ENCODE measurements at places on chromosomes 11 and 22.

DNA sequence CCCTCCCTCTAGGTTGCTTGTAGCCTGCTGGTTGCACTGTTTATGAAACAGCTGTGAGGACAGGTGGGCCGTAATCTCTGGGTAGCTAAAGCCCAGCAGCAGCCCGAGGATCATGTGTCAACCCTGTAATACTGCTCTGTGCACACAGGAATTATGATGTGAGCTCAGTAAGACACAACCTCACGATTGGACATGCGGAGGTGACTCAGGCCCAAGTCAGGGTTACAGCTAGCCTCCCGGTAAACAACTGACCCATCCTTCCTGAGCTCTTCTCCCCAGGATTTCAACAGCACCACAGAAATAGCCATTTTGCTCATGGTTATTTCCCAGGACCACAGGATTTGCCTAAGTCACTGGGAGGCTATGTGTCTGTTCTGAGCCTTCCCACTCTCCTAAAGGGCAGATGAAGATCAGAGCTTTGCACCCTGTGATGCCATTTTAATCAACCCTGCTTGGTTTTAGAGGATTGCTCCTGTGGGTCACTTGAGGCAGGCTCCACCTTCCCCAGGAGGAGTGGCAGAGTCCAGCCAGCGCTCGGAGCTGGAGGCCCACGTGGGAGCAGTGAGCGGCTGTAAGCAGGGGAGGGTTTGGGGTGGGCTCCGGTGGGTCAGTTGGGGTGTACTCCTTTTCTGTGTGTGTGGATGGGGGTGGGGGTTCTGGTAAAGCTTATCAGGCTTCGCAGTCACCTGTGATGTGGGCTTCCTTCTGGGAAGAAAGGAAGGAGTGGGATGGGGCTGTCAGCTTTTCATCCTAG, at the start of gene AMPD3:
TSS of gene AMPD3 (plus strand) at position 387 of the 754 bp plus-strand sequence. CDS start 6,256 bp downstream, outside the sequence.
- DNase-seq = no peak

GRCh38 chr11:92087725-92088537, 136.7 kb upstream of the FAT3 start:
- DNase-seq = no peak

GRCh38 chr11:134468081-134468668, 56.1 kb upstream of the B3GAT1 start:
- DNase-seq = no peak

- DNase-seq = no peak
Measured at GRCh38 chr11:47961383-47961782, 19.0 kb upstream of the PTPRJ start.

DNA sequence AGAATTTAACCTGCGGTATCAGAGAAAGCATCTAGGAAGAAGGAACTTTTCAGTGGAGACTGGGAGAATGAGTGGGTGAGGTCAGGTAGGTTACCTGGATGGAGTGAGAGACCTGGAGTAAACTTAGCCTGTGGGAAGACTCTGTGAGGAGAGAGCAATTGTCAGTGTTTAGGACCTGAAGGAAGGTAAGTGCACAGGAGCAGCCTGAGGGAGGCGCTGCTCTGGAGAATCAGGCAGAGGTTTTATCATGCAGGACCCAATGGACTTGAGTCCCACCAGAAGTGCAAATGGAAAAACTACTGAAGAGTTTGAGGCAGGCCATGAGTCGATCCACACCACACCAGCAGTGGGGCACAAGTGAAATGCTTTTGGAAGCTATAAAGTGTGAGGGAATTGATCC, 10.6 kb upstream of the IFTAP start:
- DNase-seq = no peak

All from stimulated activated CD8-positive, alpha-beta memory T cell treated with anti-CD3 and anti-CD28 coated beads, Interleukin-15, amount 100 ng/mL, for 4 hours (primary cell).